ENCODE measurements at places on chromosomes 6 and 20.
A peak's percentile ranks its signal among the peaks of the same experiment; 100 is the strongest.

DNA sequence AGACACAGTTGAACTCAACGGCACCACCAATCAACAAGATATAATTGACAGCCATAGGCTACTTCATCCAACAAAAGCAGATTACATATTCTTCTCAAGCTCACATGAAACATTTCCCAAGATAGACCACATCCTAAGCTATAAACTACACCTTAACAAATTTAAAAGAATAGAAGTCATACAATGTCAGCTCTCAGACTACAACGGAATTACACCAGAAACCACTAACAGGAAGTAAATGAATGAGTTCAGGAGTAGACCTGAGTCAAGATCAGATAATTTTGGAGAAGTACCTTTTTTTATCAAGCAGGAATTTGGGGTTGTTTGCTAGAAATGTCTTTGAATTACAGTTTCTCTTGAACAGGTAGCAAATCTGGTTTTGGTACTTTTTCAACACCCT is 237.8 kb downstream of the TBX18 start:
- DNase-seq = no peak

- DNase-seq = no peak
These were observed at the start of gene R3HDML for GRCh38 chr20:44336725-44337380. Gene R3HDML, plus strand, starts transcription at chr20:44337043. Its CDS starts 115 bp downstream, at chr20:44337158.

DNA sequence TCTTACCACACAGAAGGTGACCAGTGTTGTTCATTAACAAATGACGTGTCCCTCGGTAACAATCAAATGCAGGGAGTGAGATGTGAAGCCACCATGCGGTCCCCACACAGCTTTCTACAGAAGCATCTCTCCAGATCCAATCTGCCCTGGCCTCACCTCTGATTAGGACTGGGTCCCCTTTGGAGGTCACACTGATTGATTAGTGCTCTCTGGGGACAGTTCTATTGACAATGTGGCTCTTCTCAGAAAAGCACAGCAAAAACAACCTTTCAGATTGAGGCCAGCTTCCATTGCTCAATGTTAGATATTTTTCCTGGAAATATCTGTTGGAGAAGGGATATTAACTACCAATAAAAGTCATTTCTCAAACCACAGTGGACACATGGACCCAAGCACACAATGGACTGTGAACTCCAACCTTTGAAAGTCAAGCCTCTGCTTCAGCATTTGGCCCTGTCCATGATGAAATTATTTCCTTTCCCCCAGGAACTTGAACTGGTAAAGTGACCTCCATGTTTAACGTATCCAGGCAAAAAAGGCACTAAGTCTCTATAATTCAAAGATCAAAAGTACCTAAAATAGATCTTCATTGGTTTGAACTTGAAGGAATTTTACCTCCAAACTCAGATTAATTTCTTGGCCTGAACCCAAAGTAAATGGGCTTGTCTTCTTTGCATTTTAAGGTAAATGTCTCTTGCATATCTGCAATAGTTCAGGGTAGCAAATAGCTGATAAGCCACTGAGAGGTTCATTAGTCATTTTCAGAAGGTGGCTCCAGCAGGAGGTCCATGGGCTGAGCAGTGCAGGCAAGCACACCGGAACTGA is 118.5 kb downstream of the FOXA2 start:
- no peak for DNase-seq

DNA sequence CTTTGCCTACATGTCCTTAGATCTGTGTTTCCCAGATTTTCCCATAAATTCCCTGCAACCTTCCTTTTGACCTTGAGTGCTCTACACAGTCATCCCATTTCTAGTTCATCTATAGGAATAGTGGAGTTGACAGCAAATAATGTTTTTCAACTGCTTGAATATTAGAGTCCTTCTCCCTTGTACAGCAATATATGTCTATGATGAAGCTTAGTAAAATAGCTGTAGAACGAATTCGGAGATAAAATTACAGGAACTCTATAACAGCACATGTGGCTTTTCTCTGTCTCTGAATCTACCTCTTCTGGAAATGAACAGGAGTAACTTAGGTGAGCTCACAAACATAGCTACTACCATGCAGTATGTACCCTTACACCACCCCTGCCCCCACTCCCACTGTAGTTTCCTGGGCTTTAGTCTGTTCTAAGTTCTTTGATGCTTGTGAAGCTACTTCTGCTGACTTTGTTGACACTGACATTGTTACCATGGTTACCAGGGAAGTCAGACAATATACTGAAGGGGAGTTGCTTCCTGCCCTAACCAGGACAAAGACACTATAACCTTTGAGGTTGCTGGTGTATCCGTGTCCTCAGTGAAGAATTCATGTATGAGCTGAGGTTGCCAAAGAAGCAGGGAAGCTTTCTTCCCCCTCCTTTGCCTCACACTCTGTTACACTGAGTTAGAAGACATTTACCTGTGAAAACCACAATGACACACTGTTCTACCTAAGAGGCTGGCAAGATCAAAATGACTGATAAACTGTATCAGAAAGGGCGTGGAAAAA is 35.8 kb upstream of the SHLD1 start:
- DNase-seq = peak; percentile 8

- DNase-seq = no peak
These were observed 4.7 kb downstream of the DNTTIP1 start for GRCh38 chr20:45796337-45797065.

GRCh38 chr20:49984426-49985153 is 1.8 kb downstream of the SNAI1 start:
- DNase-seq = no peak

DNA sequence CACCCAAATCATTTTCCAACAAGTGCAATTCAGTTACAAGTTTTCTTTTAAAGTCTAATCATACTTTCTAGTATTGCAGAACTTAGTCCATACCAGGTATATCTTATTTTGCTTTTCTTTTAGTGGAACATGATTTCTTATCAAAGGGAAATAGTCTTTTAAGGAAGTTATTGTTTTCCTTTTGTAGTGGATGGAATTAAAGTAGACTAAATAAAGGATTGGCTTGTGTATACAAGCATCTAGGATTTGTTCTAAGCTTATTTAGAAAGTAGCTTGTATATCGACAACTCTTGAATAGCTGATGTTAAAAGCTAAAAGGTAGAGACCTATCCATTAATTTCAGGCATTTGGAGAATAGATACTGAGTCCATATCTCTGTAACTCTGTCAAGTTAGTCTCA is 14.8 kb downstream of the DCBLD1 start:
- DNase-seq = no peak

DNA sequence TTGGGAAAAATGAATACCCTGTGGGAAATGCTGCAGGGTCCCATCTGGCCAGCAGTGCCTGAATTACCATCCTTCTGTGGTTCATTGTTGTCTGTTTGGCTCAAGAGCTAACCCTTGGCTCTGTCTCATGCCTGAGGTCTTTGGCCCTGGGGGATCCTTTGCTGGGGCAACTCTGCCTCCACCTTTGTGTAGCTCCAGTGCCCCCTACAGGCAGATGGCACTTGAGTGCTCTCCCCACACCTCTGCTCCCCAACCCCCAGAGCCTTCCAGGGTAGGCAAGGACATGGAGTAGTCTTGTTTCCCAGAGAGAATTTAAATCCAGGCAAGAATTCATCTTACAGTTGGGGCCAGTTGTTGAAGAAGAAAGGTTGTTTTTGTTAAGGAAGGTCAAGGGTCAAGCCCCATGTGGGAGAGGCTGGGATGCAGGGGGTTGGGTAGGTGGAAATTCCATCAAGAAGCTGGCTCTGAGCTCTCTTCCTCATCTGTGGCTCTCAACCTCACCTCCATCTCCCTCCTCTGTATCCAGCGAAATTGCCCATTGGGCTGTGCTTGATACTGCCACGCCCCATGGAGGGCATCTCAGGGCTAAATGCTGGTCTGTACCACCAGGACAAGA is 44.2 kb downstream of the ZNF831 start:
- DNase-seq = peak; percentile 61

- DNase-seq = peak; percentile 70
These were observed 2.3 kb downstream of the TUBB start for GRCh38 chr6:30722280-30723112.

DNA sequence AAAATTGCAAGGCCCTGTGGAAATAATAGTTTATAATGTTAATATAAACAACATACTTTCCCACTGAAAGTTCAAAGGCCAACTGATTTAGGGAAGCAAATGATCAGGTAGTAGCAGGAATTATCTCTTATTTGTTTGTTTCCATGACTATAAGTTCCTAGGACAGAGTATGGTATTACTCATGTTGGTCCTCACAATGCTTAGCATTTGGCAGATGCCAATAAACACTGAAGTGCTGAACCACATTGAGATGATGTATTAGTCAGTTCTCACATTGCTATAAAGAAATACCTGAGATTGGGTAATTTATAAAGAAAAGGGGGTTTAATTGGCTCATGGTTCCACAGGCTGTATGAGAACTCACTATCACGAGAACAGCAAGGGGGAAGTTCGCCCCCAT is 129.6 kb upstream of the NUP153 start:
- DNase-seq = no peak

DNA sequence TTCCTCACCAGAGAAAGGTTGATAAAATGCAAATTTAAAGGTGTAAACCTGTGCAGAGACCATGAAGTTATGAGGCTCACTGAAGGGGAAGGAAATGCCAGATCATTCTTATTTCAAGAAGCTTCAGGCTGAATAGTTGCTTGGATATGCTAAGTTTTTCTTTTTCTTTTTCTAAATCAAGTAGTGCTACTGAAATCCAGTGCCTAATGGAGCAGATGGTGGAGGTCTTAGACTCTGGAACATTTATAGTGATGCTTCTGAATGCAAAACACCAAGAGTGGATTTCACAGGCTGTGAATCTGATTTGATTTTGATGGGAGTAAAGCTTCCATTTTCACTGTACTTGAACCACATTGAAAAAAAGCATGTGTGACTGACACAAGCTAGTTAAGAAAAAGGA is 151.2 kb upstream of the BEND3 start:
- no peak for DNase-seq

GRCh38 chr6:31121131-31121790 is 1.0 kb upstream of the CDSN start:
- no peak for DNase-seq

DNA sequence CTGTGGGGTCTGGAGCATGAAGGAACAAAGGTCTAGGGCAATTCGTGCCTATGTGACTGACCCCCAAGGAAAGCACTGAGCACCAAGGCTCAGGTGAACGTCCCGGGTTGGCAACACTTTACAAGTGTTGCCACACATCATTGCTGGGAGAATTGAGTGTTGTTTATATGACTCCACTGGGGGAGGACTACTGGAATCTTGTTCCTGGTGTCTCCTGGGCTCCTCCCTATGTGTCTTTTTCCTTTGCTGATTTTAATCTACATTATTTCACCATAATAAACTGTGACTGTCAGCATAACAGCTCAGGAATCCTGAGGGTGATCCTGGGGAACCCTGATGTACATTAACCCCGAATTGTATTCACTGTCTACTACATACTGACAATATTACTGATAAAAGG is 207.7 kb upstream of the BMP2 start:
- DNase-seq = no peak

DNA sequence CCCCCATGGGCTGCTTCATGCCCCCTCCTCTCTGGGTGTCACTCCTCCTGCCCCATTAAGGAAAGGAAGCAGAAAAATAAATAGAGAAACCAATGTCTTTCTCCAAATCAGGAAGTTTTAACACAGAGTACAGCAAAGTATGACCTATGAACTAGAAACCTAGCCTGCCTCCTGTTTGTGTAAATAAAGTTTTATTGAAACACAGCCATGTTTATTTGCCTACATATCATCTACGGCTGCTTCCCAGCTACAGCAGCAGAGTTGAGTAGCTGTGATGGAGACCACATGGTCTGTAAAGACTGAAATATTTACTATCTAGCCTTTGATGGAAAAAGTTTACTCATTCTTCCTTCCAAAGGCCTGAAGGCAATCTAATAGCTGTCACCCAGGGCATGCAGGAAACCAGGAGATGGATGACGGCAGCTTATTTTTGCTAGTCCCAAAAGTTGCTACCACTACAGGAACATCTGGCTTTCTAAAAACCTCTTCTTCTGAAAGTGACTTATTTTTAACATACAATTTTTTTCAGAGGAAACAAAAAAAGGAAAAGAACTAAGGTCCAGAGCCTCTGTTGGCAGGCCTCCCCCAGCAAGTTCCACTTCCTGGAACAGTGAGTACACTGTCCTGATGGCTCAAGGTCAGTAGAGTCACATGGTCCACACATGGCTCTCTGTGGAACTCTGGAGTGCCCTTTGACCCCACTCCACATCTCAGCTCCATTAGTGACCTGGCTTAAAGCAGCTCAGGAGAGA is 287.8 kb downstream of the PTPRT start:
- DNase-seq = no peak

- DNase-seq = no peak
These were observed at the start of gene CCN5 for GRCh38 chr20:44714701-44715498. Gene CCN5, plus strand, starts transcription at chr20:44715369. Its CDS starts 22 bp downstream, at chr20:44715391.

DNA sequence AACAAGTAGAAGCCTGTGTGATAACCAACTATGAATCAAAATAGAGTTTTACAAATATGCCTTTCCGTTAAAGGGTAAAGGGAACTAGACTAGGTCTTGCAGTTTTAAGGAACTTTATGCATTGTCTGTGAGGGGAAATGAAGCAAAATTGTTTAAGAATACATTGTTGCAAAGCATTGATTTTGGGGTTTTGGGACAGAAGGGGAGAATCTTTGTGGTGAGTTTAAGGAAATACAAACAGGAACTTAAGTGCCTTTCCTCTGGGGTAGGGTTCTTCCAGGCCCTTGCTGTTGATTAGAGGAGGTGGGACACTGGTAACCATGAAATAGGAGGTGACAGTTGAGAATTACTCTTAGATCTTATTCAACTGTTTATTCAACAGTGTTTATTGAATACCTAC is 4.7 kb downstream of the MAPK14 start:
- no peak for DNase-seq

GRCh38 chr6:169702840-169703246 is 917 bp downstream of the C6orf120 start:
- DNase-seq = no peak

GRCh38 chr20:24657878-24658620 is 188.6 kb downstream of the SYNDIG1 start:
- no peak for DNase-seq

- DNase-seq = no peak
These were observed 316.6 kb downstream of the TPBG start for GRCh38 chr6:82680192-82680591.

DNA sequence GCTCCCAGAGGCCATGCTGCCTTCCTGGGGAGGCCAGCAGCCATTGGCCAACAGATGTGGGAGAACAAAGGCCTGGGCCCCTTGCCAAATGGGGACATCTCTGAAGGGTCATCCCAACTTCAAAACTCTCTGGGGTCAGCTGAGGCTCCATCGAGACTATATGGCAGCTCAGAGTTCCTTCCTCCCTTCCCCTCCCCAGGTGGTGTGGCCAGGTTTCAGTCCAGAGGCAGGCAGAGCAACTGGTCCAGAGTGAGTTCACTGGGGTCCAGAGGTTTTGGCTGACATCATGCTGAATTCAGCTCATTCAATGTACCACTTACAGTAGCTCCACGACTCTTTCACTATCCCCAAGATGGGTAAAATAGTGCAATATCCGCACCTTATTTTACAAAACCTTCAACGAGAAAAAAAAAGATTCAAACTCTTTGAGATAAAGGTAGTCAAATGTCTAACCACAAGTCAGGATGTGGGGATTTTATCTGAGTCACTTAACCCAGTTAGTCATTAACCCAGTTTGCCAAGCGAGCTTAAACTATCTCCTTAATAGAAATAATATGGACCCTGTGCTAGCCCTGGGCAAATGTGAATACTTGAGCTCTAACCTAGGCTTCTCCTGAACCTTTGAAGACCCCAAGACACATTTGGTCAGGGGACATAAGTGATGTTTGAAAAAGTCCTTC is 108.4 kb upstream of the PLEKHG1 start:
- no peak for DNase-seq

- no peak for DNase-seq
These were observed 77.7 kb upstream of the KCNG1 start for GRCh38 chr20:51100617-51101016.

- DNase-seq = no peak
These were observed 111.3 kb downstream of the ADGRB3 start for GRCh38 chr6:68746376-68746775.
